ENCODE measurements at places on chromosomes 4 and X.

GRCh38 chr4:186787536-186787935, 63.9 kb upstream of the FAT1 start:
- no peak for DNase-seq

DNA sequence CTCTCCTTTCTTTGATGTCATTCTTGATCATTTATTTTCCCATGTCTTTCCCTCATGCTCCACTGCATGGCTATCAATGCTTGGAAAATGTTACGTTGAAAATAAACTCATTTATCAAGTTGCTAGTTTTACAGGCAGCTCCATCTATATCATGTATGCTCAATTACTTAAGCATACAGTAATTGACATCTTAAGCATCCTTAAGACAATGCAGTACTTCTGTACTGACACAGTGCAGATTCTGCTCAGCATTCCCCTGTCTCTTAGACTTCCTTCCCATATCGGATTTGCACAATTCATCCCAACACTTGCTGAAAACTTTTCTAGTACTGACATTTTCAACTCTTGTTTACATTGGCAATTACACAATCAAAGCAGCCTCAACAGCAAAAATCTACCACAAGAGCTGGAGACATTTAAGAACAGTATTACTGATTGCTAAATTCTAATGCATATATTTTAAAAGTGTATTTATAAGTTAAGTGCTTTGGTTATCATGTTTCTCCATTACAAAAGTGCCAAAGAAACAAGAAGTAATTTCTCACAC, 165.6 kb downstream of the ATP10D start:
- no peak for DNase-seq

GRCh38 chr4:18202486-18202885, 180.9 kb upstream of the LCORL start:
- DNase-seq = no peak

DNA sequence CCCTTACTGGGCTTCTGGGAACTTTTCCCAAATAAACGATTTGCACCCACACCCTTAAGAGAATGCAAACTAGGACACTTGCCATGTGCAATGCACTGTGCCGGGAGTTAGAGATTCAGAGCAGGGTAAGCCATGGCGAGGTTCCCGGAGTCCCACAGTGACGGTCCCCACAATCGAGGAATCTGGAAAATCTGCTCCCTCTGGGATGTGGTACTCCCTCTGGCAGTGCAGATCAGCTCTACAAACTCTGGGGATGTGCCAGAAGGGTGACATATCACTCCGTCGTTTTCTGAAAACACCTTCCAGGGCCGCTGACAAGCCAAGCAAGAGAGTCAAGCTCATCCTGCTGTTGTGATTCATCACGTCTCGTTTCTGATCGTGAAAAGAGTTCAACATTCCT, 537.5 kb downstream of the BCOR start:
- no peak for DNase-seq

- peak; percentile 91 for DNase-seq
These were observed 5.3 kb upstream of the STBD1 start for GRCh38 chr4:76301068-76301774.

- no peak for DNase-seq
These were observed 55.9 kb upstream of the GABRA2 start for GRCh38 chr4:46445710-46446314.

DNA sequence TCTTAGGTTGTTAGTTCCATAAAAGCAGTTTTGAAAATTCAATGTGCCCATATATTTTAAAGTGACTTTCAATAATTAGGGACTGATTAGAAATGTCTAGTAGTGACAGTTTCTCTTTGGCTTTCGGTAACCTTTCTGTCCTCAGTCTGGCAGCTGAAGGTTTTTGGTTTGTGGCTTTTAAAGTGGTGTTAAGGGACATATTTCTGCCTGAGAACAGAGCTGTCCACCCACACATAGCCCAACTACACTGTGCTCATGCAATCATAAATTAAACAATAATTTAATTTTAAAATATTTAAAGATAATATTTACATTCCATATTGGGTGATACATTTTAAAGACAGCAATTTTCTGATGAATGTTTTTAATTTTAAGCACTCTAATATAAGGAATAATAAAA, 335.0 kb upstream of the TENM3 start:
- no peak for DNase-seq

GRCh38 chr4:123618606-123619005, 222.0 kb downstream of the SPRY1 start:
- DNase-seq = peak; percentile 52

DNA sequence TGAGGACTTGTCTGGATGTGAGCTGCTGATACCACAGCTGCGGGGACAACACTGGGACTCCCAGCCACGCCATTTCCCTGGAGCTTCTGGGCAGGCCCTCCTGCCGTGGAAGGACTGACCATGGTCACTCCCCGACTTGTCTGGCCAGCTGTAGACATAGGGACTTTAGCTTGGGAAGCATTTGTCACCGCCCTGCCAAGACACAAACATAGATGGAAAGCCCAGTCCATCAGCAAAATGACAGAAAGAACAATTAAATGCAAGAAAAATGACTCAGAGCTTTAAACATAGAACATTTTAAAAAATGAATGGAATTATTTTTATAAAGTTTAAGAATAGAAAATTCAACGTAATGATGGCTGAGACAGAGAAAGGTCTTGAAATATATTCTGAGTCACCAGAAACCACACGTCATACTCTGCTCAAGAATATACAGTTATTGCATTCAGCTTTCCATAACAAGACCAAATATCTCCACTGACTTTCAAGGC, 107.6 kb upstream of the CBR4 start:
- DNase-seq = no peak

DNA sequence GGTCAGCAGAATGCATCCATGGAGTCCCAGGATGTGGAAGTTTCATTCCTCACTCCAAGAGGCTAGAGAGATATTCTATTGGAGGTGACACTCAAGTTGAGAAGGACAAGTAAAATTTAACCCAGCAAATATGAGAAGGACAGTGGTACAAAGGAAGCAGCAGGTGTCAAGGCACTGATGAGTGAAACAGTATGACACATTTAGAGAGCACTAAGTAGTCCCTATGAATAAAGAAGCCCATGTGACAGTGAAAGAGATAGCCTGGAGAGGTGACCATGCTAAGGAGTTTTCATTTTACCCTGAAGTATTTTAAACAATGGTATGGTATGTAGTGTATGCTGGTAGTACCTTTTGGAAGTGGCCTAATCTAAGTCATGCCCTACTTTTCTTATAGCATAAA, 9.2 kb downstream of the BMX start:
- DNase-seq = no peak

DNA sequence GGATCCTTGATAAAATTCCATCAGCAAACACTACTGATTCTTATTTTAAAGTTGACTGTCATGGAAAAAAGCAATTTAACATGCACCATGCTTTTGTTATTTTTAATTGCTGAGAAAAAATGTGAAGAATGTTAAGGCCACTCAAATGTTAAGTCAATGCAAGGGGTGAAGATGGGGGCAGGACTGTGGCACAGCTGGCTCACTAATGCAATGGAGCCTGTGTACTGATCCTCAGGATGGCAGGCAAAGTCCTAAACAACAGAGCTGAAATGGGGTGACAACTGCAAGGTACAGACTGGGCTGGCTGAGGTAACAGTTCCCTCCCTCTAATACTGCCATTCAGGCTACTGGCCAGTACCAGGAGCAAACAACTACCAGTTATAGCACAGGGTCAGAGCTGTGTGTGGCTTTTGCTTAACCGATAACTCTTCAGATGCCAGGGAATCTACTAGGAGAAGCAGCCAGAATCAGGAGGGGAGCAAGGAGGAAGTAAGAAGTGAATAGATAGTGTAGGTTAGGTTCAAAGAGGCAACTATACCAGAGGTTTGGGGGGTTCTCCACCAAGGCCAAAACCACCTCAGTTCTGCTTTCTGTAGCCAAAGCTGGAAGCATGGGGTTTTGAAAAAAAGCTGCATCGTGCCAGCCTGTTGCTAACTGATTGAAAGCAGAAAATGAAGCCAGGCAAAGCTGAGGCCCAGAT, 372.6 kb downstream of the OPHN1 start:
- DNase-seq = no peak
